ENCODE measurements at places on chromosomes 7 and 10.

DNA sequence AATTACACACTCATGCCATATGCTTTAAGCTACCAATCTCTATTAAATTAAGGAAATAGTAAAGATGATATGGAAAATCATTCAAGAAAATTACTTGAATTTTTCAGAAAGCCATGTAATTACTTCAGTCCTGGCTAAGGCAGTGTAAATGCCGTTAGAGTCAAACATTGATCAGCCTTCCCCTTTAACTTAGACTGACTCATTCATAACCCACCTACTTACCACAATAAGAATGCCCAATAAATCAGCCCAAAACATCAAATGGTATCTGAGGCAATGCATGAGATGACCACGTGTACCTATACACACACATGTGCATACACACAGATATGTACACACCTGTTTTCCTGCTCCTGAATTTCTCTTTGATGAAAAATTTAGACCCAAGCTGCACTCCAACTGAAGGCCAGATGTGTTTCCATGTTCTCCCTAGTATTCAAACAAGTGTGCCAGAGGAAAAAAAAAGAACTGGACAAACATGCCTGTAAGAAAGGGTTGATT is 30.2 kb upstream of the PDE1C start:
- DNase-seq, result no peak

DNA sequence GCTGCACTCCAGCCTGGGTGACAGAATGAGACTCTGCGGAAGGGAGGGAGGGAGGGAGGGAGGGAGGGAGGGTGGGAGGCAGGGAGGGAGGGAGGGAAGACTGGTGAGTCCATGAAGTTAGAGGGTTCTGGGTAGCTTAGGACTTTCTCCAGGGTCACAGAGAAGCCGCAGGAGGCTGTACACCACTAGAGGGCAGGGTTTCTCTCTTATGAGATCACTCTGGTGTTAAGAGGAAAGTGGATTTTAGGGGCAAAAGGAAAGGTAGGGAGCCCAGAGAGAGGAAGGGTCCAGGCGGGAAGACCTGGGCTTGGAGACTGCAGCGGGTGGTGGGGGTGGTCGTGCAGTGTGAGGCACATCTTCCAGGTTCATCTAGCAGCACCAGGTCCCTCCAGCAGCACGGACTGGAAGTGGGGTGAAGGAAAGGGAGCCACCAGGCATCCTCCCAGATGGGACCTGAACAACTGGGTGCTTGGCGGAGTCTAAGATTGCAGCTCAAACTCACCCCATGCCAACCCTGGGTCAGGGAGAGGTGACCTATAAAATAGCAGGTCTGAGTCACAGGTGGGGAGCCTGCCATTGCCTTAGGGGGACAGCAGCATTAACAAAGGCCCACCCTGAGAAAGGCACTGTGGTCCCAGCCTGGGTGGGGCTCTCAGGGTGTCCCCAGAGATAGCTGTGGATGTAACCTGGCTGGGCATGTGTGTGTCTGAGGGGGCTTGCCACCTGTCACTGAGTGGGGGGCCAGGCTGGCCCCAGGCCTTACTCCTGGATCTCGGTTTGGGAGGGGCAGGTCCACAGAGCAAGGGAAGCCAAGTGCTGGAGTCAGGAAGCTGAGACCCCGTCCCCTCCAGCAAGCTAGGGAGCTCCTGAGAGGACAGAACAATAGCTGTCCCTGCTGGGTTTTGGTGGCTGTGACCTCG is 48.5 kb upstream of the SLC29A3 start:
- peak; percentile 3 for DNase-seq

DNA sequence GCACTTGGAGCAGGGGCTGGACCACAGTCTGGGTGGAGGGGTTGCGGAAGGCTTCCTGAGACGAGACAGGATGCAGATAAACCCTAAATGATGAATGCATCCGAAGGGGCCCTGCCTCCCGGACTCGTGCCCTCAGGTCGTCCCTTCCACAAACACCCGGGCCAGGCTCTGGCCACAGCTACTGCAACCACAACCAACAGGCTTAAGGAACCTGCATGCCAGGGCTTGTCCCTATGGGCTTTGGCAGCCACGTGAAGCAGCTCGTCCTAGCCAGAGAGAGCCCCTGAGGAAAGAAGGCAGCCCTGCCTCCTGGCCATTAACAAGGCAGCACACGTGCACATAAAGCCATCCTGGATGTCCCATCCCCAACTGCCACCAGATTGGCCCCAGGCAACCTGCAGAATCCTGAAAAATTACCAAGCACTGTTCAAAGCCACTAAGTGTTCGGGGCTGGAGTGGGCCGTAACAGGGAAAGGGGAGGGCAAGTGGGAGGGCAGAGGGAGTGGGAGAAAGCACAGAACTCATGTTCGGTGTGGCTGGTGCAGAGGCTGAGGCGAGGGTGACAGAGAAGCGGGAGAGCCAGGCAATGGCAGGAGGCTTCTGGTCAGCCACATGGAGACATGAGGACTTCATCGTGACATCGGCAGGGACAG is 62.7 kb downstream of the MAD1L1 start:
- DNase-seq, result no peak

GRCh38 chr10:116723428-116724281 is 18.7 kb downstream of the HSPA12A start:
- no peak for DNase-seq

DNA sequence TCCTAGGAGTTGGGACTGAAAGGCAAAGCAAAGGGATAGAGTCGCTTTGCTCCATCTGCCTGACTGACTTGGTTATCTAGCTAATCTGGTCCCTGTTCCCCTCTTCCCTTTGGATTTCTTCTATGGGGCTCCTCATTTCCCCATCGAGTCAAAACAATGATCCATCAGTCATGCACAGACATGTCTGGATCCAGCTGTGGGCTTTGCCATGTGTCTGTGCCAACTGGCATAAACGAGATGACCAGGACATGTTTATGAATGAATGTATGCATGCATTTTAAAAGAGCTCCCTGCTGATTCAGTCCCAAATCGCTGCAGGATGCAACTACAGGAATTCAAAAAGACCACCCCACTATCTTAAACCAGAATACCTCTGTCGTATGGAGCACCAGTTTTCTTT is 122.0 kb downstream of the ARL4A start:
- DNase-seq, result no peak

DNA sequence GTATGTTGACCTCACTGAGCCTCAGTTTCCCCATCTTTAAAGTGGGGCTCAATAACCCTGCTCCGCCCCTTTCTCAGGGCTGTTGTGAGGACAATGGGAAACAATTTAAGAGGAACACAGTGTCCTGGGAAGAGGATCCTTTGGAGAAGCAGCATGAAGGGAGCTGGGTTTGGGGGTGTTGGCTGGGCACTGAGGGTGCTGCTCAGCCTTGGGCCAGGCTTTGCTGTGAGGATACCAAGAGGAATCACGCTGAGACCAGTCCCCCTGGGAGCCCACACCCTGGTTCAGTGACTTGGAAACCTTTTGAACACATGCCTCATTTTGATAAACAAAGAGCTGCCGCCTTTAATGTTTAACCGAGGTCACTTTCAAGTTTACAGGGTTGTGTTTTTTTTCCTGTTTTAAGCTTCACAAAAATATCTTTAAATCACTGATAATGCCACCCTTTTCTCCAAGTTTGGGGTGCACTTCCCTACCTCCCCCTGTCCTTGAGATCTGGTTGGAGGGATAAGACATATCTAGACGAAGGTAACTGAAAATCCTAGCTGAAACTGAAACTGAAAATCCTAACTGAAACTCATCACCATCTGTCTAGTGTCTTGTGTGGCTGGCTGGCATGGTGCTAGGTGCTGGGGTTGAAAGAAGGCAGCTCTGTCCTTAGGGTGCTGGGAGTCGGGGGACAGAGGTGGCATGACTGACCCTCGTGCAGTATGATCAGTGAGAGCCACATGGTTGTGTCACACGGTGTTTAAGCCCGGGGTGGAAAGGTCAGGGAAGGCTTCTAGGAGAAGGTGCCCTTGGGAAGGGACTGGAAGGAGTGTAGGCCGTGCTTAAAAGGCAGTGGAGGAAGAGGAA is 27.7 kb downstream of the ZNF775 start:
- DNase-seq, result no peak

- DNase-seq, result peak; percentile 41
These were observed 4.8 kb downstream of the STRIP2 start for GRCh38 chr7:129438839-129439651.

DNA sequence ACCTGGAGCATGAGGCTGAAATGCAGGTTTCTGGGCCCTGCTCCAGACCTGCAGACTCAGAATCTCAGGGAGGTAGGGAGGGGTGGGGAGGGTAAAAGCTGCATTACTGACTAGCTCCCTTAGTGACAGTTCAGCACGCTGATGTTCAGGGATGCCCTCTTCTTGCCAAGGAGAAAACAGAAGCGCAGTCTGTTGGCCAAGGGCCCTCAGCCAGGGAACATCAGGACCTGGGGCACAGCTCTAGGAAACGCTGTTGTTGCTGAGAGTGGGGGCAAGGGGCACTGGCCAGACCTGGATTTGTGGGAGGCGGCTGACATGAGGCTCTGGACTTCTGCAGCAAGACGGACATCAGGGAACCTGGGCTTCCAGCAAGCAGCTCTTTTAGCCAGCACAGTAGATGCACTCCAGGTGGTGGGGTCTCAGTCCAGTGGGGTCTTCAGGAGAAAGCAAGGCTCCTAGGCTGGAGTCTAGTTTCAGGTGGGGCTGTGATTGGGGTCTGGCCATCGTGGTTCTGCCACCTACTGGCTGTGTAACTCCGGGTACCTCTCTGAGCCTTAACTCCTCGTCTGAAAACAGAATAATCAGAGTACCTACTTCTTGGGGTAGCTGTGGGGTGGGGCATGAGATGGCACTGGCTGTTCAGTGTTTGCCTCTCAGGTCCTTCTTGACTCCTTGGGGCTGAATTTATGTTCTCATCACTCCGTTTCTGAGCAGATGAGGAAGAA is 72.9 kb upstream of the PRLHR start:
- no peak for DNase-seq

DNA sequence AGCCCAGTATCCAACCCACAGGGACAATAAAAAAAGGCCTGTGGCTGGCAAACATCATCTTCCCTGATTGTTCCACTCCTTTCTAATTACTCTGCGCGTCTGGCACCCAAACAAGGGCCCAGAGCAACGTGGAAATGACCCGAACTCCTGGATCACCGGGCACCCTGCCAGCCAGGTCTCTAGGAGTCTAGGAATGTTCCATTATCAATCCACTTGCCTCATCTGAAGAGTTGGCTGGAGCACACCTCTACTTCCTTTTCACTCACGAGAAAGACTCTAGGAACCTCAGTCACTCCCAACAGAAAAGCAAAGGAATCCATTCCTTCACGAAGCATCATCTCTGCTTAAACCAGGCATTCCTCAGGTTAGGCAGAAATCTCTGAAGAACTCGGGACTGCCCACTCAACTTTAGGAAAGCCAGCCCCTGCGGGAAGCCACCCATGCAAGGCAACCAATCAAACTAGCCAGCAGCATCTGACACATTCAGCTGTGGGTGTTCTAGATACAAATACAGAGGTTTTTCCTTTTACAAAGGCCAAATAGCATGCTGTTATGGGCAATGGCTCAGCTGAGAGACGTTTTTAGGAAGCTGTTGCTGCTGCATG is 37.7 kb downstream of the ATXN7L1 start:
- DNase-seq, result no peak

DNA sequence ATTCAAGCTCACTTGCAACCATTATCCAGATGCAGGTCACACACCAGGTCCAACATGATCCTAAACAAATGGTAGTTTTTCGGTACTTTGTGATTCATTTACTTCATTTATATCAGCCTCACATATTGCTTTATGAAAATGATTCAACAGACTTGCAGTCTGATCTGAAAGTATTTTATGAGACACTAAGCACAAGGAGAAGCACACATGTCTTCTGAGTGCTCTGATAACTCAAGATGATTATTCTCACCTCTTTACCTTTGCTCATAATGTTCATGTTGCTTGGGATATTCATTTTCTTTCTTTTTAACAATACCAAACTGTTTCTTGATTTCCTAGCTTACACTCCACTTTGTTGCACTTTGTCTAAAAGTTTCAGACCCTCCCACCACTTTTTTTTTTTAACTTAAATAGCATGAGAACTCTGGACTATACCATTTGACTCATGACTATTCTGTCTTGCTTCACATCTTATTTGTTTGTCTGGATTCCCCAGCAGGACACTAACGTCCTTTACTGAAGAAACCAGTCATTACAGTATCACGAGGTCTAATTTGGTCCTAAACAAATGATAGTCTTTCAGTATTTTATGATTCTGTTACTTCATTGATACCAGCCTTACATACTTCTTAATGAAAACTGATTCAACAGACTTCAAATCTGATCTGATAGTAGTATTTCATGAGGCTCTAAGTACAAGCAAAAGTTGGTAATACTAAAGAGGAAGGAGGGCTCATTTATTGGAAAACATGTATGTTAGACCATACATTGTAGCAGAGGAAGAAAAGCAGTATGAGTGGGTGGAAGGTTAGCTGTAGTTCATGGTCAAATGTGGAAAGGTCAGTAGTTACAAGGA is 171.8 kb upstream of the AHR start:
- DNase-seq, result no peak

GRCh38 chr7:80369321-80369720 is 142.5 kb downstream of the GNAT3 start:
- no peak for DNase-seq

- no peak for DNase-seq
These were observed 378.5 kb downstream of the CCSER2 start for GRCh38 chr10:84706875-84707274.

- DNase-seq, result no peak
These were observed 232.3 kb downstream of the ADAM12 start for GRCh38 chr10:126156012-126156411.

DNA sequence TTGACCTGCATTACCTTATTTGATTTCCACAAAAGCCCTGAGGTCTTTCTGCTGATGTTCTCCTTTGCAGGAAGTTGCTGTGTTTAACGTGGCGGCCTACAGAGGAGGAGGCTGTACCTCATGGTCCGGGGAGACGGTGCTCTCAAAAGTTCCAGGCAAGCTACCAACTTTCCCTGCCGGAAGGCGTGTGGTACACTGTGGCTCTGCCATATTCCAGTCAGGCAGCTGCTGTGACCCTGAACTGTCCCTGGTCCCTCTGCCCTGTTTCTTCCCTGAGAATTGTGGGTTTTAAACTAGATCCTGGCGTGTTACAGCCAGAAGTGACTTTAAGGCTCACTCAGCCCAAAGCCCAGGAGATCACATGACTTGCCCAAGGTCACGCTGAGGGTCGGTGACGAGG is 139.2 kb downstream of the TEX36 start:
- DNase-seq, result no peak

DNA sequence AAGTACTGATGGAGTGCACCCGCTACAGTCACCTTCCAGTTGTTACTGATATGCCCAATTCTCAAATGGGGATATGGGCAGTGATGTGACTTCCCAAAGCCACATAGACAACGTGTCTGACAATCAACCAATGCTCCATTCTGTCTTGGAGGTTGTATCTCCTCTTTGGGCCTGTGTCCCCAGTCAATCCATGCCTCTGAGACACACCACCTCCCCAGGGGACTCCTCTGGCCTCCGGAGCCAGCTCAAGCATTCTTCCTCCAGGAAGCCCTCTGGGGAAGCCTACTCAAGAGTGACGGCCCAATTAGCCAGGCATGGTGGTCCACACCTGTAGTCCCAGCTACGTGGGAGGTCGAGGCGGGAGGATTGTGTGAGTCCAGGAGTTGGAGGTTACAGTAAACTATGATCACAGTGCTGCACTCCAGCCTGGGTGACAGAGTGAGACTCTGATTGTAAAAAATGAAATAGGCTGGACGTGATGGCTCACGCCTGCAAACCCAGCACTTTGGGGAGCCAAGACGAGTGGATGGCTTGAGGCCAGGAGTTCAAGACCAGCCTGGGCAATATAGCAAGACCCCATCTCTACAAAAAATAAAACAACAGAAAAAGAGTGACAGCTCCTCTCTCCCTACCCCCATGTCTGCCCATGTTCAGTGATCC is 99.5 kb upstream of the TNRC18 start:
- DNase-seq, result no peak

GRCh38 chr10:94370501-94370900 is 7.8 kb upstream of the NOC3L start:
- no peak for DNase-seq

Data from HS-27A (cell line).